ENCODE measurements at places on chromosomes 3 and 15.

DNA sequence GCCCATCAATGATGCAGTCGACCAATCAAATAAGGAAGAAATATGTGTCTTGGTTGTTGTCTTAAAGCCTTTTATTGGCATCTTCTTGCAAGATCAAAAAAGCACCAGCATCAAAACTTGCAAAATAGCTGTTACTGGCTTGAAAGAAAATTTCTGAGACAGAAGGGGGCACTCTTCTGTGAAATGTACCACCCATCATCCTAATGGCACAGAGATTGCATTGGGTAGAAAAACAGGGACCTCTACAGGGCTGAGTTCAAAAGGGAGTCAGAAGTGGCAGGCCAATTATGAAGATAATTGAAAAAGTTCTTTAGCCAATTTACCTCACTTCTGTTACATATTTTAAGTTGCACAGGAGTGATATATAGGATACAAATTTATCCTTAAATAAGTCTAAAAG is 122.3 kb upstream of the GPR149 start:
- no peak for DNase-seq

DNA sequence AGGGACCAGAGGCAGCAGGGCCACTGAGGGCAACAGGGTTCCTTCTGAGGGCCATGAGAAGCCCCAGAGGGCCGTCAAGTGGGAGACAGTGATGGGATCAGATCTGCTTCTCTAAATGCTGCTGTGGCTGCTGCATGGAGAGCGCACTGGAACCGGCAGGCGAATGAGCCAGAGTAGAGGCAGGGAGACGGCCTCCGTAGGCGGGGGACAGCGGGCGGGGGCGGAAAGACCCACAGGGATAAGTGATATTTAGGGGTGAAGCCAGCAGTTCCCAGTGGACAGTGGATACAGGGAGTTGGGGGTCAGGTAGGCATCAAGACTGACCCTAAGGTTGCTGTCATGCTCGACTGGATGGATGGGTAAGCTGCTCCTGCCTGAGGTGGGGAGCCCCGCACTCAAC is 45.0 kb downstream of the GLDN start:
- no peak for DNase-seq

GRCh38 chr3:51671734-51672475 is 853 bp downstream of the TEX264 start:
- DNase-seq: peak; percentile 49

- no peak for DNase-seq
Observed at GRCh38 chr3:55127565-55127964, 199.7 kb upstream of the LRTM1 start.

DNA sequence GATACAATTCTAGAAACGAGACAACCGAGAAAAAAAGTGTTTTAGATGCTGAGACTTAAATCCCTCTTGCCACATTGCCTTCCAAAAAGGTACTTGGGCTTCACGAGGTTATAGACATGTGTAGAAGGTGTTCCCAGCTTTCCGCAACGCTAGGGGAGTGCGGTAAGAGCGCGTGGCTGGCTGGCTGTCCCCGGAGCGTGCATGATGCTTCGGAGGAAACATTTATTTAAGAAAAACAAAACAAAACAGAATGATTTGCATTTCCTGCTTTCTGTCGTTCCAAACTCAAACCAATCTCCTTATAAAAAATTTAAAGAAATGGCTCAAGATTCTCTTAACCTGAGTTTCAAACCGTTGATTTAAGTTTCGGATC is 841 bp downstream of the SLC6A20 start:
- no peak for DNase-seq

- no peak for DNase-seq
Observed at GRCh38 chr3:155086051-155086450, 5.9 kb downstream of the MME start.

GRCh38 chr3:126984391-126985131 is 1.6 kb downstream of the PLXNA1 start:
- no peak for DNase-seq

- no peak for DNase-seq
Observed at GRCh38 chr3:185758912-185759311, 65.9 kb downstream of the IGF2BP2 start.

- DNase-seq: no peak
Observed at GRCh38 chr3:32412887-32413286, 21.2 kb downstream of the CMTM7 start.

DNA sequence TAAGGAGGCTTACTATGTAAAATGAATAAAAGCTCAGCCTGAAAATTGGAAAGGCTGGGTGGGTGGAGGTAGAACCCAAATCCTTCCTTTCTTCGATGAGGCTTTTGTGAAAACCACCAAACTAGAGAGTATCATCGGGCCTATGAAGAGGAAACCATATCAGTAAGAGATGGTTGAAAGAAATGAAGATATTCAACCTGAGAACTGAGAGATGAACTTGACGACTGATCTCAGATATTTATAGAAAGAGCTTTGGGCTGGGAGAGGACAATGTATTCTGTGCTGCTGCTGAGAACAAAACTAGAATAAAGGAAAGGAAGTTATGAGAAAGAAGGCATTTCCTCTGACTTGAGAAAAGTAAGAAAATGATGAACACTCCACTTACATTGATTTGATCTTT is 236.6 kb downstream of the KCNH8 start:
- no peak for DNase-seq

- DNase-seq: no peak
Observed at GRCh38 chr3:14133188-14133800, 8.4 kb downstream of the TMEM43 start.

- DNase-seq: no peak
Observed at GRCh38 chr15:68981941-68982340, 32.6 kb upstream of the NOX5 start.

GRCh38 chr15:99683000-99683670 is 50.1 kb downstream of the LYSMD4 start:
- DNase-seq: no peak

- no peak for DNase-seq
Observed at GRCh38 chr3:63849175-63849574, 14.4 kb downstream of the THOC7 start.

- DNase-seq: no peak
Observed at GRCh38 chr15:77608774-77609173, 23.9 kb downstream of the LINGO1 start.

DNA sequence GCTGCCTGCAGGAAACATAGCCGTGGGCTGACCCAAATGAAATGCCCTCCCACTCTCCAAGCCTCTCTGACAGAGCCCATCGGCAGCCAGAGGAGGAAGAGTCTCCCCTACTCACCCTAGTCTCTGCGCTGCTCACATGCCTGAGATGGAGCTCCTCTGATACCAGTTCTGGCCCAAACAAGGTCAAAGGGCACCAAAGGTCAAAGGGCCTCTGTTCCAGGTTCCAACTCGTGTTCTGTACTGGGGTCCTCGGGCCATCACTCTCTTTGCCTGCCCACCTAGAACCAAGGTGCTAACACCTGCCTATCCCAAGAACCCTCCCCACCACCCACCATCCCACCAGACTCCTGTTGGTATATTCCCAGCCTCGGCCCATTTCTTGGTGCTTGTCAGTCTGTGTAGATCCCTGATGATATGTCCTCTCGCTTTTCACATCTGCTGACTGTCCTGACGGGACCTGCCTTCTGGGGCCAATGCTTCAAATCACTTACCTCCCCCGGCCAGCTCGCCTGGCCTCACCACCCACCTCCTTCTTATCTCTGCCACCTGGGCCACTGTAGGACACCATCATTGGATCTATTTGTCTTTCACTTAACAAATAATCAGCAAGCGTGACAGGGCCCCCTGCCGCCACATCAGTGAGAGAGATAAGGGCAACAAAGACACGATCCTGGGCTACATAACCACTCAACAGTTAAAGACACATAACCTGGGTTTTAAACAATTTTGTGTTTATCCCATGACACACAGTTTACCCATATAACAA is 90.4 kb downstream of the SRGAP3 start:
- DNase-seq: no peak

DNA sequence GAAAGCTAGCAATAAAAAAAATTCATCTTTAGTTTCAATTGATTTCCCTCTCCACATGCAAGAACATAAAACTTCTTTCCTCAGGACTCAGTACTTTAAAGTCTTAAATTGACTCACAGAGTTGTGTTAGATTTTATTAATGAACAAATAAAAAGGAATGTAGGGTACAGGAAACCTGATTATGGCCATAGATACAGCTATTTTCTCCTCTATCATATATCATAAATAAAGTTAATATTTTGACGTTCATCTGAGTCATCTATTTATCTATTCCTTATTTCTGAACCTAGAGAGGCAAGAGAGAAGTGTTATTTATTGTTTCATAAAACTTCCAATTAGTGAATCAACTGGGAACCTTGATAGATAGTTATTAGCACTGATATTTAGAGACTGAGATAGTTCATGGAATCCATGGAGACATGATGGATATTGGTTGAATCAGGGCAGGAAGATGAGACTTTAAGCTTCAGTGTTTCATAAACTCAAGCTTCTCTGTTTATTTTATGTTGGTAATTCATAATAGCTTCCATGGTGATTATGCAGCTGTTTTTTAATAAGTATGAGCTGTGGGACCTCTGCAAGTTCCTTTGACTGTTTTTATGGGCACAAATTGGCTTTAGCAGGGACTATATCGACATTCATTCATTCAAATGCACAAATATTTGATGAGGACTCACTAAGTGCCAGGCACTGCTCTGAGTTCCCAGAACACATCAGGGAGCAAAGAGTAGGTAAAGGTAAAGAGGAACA is 143.5 kb upstream of the TGFBR2 start:
- DNase-seq: no peak

DNA sequence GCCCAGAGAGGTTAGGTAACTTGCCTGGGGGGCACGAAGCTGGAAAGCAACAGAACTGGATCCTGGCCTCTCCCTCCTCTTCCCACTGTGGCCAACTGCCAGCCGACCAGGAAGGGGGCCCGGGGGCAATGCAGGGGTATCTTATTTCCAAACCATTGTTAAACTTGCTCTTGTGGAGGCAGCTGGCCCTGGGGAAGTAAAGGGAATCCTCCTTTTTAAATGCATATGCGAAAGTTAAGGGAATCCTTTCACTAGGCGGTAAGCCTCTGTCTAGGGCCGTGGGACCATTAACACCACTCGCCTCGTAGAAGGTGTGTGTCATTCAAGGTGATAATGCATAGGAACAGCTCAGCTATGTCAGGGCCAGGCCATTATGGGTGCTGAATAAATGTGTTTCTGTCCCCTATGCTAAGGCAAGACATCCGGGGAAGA is 68.6 kb downstream of the ST6GAL1 start:
- DNase-seq: no peak

- no peak for DNase-seq
Observed at GRCh38 chr15:43402255-43402654, 31.4 kb downstream of the TUBGCP4 start.

DNA sequence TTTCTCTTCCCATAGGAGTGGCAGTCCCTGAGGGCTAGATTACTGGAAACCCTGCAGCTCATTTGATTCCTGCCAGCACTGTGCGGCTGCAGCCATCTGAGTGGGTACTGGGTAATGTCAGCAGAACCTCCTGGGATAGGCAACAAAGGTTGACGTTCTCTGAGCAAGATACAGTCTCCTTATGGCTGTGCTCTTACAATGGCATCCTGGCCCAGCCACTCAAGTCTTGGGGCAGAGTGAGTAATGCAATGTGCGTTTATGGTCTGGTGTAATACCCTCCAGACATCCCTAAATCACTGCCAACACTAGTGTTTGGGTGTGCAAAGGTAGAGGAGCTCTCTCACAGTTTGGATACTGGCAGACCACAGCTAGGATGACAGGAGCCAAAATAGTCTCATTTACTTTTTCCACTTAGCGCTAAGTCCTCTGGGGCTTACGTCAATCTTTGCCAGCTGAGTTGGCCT is 775.8 kb downstream of the ZNF385D start:
- no peak for DNase-seq

- no peak for DNase-seq
Observed at GRCh38 chr3:54358969-54359694, 236.8 kb downstream of the CACNA2D3 start.

DNA sequence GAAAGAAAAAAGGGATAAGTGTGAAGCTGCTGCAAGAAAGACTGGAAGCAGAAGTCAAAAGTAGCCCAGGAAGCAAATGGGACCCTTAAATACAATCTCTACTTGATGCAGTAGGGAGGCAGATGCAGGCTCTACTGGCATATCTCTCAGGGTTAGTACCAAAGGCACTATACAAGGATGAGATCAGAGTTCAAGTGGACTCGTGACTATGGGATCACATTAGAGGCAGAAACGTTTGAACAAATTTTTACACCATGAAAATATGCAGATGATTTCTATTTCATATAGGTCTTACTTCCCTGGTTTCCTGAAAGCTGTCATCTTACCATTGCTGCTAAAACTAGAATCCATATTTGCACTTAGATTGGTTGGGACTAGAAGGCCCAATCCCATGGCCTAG is 27.7 kb upstream of the ANXA2 start:
- DNase-seq: no peak

DNA sequence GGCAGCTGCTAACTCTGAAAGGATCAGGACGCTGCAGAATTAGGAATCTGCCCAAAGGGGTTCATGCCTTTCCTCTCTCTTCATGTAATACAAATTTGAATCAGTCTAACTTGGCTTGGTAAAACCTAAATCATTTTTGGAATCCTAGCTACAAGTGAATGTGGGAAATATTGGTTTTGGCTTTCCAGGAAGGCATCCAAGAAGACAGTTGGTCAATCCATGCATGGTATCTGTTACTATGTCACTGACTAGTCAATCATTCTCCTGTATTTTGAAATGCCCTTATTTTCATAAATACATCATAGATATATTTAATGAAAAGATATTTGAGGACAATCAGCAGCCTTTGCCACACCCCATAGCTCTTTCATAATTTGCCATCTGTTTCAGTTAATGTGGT is 7.5 kb upstream of the PLS1 start:
- no peak for DNase-seq

GRCh38 chr15:65401611-65402240 is 21.0 kb downstream of the IGDCC4 start:
- no peak for DNase-seq

DNA sequence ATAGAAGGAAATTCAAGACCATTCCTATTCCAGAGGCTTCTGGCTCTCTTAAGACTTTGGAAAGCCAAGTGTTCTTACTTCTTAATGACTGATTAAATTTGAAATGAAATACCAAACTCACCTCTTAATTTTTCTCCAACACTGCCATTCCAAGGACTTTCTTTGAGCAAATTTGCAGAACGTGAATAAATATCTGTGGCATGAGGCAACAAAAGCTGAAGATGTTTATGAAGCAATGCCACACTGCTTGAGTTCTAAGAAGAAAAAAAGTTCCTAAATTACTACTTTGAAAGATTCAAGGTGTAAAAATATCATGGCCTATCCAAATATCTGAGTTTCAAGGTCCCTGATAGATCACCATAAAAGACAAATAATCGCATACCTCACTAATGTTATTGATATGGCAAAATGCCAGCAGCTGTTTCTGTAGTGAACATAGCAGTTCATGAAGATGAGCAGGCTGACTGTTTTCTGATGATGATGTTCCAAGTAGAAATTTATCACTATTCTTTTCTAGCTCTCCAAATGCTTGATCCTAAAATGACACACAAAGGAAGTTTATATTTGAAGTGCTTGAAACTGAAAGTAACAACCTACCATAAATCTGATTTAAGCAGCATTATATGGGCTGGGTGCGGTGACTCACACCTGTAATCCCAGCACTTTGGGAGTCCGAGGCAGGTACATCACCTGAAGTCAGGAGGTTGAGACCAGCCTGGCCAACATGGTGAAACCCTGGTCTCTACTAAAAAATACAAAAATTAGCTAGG is 104.4 kb downstream of the HERC1 start:
- no peak for DNase-seq

- no peak for DNase-seq
Observed at GRCh38 chr15:91611561-91612323, 241.8 kb upstream of the SLCO3A1 start.
